Skin of body (tissue), 3 donors: ENCODE measurements at places on chromosomes 1 and 21. TPM values are rescaled to one million over a fixed set of nuclear protein-coding genes. Genes with fewer than 3 reads are reported as not detected.

The MAN1A2 gene
- total RNA-seq: 37.4 TPM

The ACBD6 gene
- total RNA-seq: 32.6 TPM

The ABCG1 gene
- 19.2 TPM for total RNA-seq

The SYTL1 gene
- 22.7 TPM for total RNA-seq

The IGSF8 gene
- 11.9 TPM for total RNA-seq

The GPR52 gene
- 3.6 TPM for total RNA-seq

The TAS1R1 gene
- 0.59 TPM for total RNA-seq
